ENCODE measurements at places on chromosomes 3 and 15.

DNA sequence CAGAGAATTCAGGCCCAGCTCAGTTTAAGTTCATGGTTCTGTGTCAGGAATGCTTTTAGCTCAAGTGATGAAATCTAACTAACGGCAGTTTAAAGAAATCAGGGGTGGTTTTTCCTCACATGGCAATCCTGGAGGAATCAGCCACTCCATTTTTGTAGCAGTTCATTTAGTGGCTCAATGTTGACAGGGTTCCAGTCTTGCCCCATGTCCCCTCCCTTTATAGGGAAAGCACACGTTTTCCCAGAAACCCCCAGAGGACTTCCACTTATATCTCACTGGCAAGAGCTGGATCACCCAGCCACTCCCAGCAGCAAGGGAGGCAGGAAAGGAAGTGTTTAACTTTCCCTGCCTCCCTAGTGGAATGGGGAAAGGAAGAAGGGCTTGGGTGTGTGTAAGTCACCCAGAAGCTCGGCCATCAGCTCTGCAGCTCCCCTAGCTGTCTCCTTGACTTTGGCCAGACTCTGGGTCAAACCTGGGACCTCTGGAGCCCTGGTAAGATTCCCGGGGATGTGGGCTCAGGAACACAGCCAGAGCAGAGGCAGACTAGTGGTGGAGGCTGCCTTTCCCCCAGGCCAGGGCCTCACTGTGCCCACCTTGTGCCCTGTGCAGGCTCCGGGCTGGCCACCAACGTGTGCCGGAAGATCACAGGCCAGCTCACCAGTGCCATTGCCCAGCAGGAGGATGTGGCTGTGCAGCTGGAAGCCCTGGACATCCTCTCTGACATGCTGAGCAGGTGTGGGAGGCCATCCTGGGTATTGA, 11.3 kb downstream of the CAND2 start:
- DNase-seq: no peak

- no peak for DNase-seq
Measured at GRCh38 chr3:183826448-183827250, 1.3 kb upstream of the MAP6D1 start.

GRCh38 chr3:187875863-187876262, 130.6 kb upstream of the BCL6 start:
- DNase-seq: no peak

- DNase-seq: no peak
Measured at GRCh38 chr3:66335671-66336070, 114.9 kb downstream of the SLC25A26 start.

- DNase-seq: no peak
Measured at GRCh38 chr15:77611767-77612166, 20.9 kb downstream of the LINGO1 start.

DNA sequence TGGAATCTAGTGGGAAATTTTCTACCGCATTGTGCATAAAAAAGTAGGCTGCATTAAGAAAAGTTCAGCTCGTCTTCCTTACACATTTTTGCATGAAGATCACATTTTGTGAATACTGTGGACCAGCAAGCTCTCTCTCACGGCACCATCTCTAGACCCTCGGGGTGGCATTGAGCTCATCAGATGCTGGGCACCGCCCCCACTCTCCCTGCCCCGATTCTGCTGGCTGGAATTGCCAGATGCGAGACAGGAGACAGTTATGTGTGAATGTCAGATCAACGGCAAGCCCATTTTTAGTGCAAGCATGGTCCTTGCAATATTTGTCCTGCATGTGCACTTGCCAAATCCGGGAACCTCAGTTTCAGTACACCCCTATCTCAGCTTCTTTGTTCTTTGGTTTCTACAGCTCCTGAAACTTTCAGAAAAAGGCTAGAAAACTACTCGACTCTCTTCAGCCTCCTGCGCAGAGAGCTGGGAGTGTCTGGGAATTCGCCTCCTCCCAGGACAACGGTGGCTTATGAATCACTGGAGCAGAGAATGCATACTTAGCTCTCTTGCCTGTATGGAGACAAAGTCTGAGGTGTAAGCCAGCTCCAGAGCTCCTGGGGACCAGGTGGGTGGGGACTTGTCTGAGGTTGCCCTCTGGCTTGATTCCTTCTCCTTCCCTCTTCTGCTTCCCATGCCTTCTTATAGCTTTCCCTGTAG, 285.2 kb upstream of the ATP10A start:
- DNase-seq: no peak

DNA sequence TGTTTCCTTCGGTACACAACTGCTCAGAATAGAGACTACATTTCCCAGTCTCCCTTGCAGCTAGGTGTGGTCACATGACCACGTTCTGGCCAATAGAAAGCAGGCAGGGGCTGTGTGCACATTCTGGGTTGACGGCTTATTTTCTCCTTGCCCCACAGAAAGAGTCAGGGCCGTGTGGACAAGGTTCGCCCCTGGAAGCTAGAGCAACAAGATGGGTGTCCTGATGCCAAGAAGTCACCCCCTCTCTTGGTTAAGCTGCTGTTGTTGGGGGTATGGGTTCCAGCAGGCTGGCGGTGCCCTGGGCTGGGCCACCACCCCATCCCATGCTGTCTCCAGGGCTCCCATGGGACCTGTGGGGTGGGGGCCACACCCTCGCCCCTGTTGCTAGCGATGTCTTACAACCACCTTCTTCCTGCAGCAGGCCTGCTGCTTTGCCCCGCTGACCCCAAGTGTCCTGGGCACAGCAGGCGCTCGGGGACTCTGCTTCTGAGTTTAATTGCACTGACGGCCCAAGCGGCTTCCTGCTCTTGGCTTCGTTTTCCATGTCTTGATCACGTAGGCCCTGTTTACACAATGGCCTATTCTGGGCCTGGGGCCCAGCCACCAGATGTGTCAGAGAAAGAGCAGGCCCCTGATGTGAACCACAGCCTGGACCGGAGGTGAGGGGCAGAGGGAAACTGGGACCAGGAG, 24.9 kb downstream of the ABTB1 start:
- peak; percentile 85 for DNase-seq

GRCh38 chr3:4981294-4981664, 2.0 kb downstream of the BHLHE40 start:
- DNase-seq: no peak

DNA sequence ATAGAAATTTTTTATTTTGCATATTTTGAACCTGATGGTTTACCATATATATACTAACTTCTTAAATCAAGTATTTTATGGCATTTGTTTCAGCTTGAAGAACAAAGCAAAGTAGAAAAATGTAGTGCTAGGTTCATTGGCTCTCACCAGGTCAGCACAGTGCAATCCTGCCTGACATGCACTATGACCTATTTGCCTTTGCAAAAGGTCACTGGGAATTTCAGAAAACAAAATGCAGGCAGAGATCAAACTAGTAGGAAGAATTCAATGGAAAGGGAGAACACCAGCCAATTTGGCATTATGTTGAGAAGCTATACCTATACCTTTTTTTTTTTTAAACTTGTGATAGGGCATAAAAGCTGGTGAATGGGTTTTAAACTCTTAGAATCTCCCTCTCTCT, 329.8 kb upstream of the SGO1 start:
- no peak for DNase-seq

DNA sequence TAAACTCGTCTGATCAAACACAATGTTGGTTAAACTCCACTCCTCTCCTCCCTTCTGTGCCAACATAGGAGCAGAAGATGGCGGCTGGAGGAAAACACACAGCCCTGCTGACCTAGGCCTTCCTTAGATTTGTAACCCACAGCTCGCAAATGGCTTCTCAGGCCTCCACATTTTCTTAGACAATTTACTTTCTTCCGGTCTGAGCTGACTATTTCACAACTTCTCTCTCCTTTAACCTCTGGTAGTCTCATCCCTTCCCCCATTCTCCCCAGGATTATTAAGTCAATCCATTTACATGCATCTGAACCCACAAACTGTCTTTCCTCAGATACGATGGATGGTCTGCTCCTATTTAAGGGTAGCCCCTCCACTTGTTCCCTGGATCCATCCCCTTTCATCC, 25.7 kb upstream of the ULK4 start:
- DNase-seq: no peak

- no peak for DNase-seq
Measured at GRCh38 chr3:23928524-23928923, 11.6 kb downstream of the RPL15 start.

- DNase-seq: no peak
Measured at GRCh38 chr15:69623392-69624154, 171.0 kb downstream of the RPLP1 start.

DNA sequence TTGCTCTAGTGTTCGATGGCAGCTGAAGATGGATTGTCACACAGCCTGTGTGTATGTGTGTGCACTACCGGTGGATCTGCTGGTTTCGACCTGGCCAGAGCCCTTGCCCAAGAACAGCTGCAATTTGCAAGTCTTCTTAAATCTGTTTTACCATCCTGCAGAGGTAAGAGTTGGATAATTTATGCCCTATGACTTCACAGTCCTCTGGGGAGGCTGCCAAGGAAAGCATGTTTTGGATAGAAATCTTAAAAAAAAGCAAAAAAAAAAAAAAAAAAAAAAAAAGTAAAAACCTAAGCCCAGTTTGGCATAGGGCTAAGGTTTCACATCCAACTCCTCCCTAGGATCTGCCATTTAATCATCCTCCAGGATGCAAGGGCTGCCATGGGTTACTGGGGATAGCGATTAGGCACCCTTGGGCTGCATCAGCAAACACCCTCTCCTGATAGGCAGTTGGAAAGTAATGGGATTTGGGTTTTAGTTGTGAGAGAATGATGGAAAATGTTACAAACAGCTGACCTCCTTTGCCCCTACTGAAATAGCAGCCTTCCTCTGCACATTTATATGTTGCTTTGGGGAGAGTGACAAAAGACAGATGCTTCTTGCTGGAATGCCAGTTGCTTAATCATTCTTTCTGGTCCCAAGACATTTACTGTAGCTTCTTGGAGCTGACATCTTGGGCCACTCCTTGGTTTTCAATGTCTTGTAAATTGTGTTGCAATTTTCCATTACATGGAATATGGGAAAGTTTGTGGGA, 35.4 kb downstream of the CD200R1L start:
- DNase-seq: no peak

GRCh38 chr15:100926971-100927756, 8.0 kb downstream of the LRRK1 start:
- no peak for DNase-seq

DNA sequence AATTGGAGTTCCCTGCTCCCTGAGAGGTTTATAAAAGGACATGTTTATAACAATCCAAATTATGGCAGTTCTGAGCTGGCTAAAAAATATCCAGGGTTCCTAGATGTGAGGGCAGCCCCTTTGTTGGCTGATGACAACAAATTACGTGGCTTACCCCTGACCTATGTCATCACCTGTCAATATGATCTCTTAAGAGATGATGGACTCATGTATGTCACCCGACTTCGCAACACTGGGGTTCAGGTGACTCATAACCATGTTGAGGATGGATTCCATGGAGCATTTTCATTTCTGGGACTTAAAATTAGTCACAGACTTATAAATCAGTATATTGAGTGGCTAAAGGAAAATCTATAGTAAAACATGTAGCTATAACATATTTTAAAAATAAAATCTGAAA, 13.9 kb downstream of the AADAC start:
- no peak for DNase-seq

DNA sequence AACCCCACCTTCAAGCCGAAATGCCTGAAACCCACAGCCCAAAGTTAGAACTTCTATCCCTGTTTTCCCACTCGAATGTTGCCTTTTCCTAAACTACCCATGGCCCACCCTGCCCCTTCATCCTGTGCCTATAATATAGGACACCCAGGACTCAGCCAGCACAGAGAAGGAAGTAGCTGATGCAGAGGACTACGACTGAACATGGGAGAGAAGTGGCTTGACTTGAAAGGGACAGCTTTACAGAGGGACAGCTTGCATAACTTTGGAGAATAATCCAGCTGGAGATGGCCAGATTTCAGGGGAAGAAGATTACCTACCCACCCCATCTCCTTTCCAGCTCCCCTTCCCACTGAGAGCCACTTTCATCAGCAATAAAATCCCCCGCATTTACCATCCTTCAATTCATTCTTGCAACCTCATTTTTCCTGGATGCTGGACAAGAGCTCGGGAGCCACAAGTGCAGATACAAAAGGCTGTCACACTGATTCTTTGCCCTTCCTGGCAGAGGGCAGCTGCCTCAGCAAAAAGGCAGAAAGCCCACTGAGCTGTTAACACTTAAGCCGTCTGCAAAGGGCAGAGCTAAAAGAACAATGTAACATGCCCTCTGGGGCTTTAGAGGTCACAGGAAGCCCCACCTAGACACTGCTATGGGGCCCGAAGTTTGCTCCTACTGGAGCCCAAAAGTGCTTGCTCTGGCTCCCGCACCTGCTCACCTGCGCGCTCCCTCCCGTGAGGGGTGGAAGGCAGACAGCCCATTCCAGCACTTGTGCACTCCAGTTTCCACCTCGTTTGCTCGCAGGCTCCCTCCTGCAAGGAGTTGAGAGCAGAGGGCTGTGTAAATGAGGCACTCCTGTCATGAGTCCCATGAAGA, 224.0 kb downstream of the TBC1D5 start:
- DNase-seq: no peak

DNA sequence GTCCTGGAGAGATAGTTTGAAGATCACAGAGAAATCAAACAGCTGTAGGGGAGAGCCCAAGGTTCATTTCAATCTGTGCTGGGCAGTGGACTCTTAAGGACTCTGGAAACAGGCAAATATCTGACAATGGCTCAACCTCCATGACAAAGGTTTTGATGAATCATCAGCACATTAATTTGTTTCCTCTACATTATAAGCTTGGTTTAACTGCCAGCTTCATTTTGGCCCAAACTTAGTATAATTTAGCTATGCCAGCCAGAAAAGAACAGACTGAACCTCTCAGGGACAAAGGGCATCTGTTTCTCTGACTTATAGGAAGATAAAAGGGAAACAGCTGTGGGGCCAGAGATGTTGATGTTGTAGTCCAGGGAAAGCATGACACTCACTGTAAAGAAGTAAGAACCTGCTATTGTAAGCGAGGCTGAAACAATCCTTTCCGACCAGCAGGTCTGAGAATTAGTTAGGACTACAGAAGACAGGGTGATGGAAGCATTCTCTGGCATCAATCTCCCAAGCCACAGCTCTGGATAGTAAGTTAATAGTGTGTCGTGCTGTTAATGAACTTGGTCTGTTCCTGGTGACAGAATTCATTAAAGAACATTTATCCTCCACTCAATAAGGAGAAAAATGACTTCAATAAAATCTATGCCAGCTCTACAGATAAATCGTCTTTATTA, 110.1 kb downstream of the KCNMB2 start:
- no peak for DNase-seq

- no peak for DNase-seq
Measured at GRCh38 chr3:101796077-101796680, 17.2 kb downstream of the NXPE3 start.

- DNase-seq: no peak
Measured at GRCh38 chr3:28151608-28152228, 89.7 kb upstream of the CMC1 start.

- no peak for DNase-seq
Measured at GRCh38 chr15:45539680-45540079, 17.1 kb upstream of the SLC30A4 start.

- DNase-seq: no peak
Measured at GRCh38 chr3:193046371-193046770, 128.7 kb upstream of the MB21D2 start.

GRCh38 chr3:4741404-4742307, 237.6 kb upstream of the BHLHE40 start:
- no peak for DNase-seq

DNA sequence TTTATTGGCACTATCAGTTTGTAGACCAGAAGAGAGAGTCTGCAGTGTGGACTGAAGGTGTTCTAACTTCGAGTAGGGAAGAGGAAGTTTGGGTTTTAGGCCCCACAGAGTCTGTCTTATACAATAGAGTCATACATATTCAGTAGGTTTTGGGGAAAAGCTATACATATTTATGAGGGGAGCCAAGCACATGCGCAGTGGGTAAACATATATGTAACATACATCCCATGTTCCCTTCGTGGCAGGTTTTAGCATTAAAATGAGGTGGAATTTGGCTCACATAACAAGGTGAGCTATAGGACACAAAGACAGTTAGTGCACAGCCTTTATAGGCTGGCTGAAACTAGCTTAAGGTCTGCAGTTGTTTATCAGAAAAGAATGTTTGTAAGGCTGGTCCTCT, 4.9 kb downstream of the GALK2 start:
- no peak for DNase-seq

Measured in D341Med (cell line).